Uterus (tissue), 4 donors: ENCODE measurements at places on chromosomes 6 and 20. TPM values are rescaled to one million over a fixed set of nuclear protein-coding genes. Genes with fewer than 3 reads are reported as not detected.

EBF4 gene
- 69.5 TPM for total RNA-seq

SLC17A1 gene
- total RNA-seq: not detected

VSTM2L gene
- total RNA-seq: 0.29 TPM

DNA sequence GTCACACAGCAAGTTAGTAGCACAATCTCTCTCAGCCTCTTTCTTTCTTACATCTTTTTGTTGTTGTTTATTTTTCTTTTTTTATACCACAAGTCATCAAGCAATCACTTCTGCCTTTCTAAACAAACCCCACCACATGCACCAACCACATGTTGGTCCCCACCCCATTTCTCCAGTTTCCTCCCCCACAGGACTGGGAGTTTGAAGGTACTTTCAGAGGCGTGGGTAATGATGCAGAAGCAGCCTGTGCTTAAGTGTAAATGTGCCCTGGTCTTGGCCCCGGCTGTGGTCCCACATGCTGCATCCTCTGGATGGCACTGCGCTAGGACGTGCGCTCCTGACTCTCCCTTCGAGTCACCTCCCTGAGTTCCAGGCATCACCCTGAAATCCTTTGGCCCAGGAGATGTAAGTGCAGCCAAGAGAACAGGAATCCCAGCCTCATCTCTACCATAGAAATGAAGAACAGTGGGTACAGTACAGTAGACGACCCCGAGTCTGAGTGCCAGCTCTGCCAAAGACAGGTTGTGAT is 5.7 kb downstream of the HCK start:
- no peak overlapping the region for H3K4me3 ChIP-seq
- DNase-seq: no peak
- no peak overlapping the region for H3K27ac ChIP-seq
- H3K4me1 ChIP-seq: no peaks in the 10 kb centered on the region
- no peaks in the 10 kb centered on the region for H3K36me3 ChIP-seq
